ENCODE measurements at places on chromosomes 5 and 9.
A peak's percentile ranks its signal among the peaks of the same experiment; 100 is the strongest.

DNA sequence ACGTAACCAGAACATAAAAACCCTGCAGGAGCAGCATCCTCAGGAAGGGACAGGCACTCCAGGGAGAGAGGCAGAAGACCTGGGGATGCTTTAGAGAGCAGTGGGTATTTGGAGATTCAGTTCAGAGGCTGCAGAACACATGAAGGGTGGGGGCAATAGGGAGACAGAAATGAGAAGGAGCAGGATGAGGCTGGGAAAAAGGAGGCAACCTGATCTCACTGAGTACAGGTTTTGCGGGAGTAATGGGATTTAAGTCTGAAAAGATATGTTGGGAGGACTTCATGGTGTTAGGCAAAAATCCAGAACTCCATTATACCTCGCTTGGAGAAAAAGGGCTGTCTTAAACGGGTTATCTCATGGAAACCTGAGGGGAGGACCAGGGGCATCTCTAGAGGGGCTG, 41.3 kb upstream of the GARNL3 start:
- DNase-seq: no peak

DNA sequence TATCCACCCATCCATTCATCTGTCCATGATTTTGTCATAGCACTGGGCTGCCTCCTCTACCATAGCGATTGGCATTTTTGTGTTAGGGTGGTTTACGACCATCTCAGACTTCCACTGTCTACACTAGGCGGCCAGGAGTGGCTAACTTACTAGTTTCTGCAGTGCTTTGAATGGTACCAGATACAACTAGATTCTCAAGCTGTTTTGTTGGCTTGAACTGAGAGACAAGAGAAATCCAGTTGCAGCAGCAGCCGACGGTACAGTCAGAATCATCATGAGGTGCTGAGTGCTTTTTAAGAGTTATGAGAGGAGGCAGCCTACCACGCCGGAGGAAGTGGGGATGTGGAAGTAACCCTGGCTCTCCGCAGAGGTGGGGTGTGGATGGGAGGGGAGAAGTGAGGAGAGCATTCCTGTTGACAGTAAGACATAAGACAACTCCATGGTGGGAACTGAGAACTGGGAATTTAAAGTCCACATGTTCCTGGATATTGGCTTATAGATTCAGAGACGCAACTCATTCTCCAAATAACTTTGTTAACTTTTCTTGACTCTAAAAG, 27.9 kb downstream of the COL5A1 start:
- DNase-seq: no peak

- DNase-seq: no peak
These were observed 119.9 kb upstream of the ANKRD55 start for GRCh38 chr5:56352808-56353590.

DNA sequence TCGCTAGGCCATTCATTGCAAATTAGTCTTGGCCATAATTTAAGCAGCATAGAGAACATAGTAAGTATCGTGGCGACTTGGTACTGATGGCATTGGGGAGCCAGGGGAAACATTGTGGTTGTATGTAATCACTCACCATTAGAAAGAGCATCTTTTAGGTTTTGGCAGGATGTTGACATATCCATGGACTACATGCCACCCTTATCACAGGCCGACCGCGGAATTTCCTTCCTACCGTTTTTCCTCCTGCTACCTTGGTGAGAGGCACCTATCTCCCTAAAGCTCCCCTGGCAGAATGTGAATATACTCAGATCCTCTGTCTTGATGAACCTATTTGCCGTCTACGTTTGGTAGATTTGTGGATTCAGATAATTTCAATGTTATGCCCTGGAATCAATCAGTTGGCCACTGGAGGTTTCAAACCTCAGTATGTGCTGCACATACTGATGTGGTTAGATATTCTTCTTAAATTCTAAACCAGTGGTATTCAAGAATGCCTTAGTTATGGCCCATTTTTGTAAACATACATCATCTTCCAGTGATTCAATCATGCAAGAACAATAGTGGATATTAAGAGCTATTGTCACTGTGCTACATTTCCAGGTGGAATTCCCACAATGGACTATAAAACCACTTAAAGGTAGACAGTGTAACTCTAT, 271.0 kb upstream of the HAPLN1 start:
- DNase-seq: no peak

- no peak for DNase-seq
These were observed 166.6 kb downstream of the ROR2 start for GRCh38 chr9:91783411-91783810.

DNA sequence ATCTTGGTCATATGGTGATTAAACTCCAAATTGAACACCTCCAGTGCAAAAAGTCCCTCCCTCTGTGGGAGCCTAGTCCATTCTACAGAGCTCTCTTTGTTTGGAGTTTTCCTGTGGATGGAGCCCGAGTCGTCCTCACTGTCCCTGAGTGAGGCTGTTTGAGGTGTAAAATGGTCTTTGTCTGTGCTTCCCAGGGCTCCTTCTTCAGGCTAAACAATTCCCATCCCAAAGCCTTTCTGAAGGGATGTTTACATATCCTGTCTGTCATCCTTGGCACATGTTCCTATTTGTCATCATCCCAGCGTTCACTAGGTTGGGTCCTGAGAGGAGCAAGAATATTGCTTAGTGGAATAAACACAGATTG, 68.9 kb downstream of the COL27A1 start:
- DNase-seq: peak; percentile 71

DNA sequence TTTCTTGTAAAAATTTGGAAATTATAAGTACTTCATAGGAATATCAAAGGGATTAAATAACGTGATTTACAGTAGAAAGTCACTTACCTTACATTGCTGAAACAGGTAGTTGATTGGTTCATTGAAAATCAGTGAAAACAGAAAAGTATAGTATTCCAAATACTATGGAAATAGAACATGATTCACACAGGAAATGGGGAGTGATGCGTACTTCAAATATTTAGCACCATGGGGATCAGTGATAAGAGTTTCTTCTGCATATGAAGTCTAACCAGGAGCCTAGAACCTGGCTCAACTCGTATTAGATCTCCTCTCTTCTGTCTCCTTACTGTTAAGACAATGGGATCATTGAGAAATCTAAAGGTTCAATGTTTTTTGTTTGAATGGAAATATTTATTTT, 133.3 kb downstream of the FAM174A start:
- DNase-seq: peak; percentile 12

Measured in foreskin fibroblast (primary cell).